ENCODE measurements at places on chromosomes 12 and 14.
A peak's percentile ranks its signal among the peaks of the same experiment; 100 is the strongest.

DNA sequence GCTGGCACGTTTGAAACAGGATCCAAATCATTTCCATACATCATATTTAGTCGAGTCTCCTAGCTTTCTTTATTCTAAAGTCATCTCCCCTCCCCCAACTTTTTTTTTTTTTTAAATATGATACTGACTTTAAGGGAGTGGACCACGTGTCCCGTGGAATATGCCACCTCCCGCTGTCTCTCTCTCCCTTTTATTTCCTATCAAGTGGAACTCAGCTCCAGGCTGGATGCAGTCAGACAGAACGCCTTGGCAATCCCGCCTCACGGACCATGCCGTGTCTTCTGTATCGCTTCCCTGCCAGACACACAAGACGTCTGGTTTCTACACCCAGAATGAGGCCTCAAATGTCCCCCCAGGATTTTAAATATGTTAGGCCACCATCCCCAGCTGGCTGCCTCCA is 21.2 kb downstream of the BCL7A start:
- H3K27ac ChIP-seq, result no peak overlapping the region
- DNase-seq, result no peak
- H3K27me3 ChIP-seq, result no peaks in the 10 kb centered on the region
- no peaks in the 10 kb centered on the region for H3K4me1 ChIP-seq
- H3K4me3 ChIP-seq, result no peak overlapping the region
- peaks cover 93% of the 10 kb centered on the region for H3K36me3 ChIP-seq

DNA sequence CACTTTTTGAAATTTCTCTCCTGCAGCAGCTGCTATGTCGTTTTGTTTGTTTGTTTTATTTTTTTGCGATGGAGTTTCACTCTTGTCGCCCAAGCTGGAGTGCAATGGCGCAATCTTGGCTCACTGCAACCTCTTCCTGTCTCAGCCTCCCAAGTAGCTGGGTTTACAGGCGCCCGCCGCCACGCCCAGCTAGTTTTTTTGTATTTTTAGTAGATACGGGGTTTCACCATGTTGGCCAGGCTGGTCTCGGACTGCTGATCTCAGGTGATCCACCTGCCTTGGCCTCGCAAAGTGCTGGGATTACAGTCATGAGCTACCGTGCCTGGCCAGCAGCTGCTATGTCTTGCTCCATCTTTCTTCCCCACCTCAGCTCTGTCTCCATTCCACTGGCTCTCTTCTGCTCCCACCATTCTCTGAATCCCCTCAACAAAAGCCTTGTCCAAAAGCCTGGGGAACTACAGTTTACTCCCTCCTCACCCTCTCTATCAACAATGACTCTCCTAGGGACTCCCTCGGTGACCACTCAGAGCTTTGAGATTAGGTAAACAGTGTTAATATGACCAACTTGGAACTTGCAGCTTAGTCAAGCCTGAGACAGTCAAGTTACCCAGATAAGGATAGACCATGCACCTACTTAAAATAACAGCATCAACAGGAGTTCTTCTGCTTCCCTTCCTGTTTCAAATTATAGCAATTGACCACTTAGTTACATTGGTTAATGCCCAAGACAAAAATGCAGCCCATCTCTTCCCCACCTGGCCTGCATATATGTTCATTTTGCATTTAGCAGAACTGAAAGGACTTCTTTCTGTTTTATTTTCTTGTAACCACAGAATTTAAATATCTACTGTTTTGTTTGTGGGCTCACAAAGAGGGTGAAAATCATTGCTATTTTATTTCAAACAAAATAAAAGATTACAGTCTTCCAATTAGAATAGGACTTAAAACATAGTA is 189.0 kb upstream of the AMIGO2 start:
- H3K27me3 ChIP-seq, result no peaks in the 10 kb centered on the region
- no peaks in the 10 kb centered on the region for H3K36me3 ChIP-seq
- H3K4me1 ChIP-seq, result no peaks in the 10 kb centered on the region
- no peak overlapping the region for H3K27ac ChIP-seq
- no peak overlapping the region for H3K4me3 ChIP-seq

- H3K36me3 ChIP-seq, result peaks cover 5% of the 10 kb centered on the region
- no peaks in the 10 kb centered on the region for H3K27me3 ChIP-seq
- no peak overlapping the region for H3K4me3 ChIP-seq
- H3K27ac ChIP-seq, result peak overlapping the region; percentile 2
- no peak for DNase-seq
- no peaks in the 10 kb centered on the region for H3K4me1 ChIP-seq
These were observed 55.5 kb downstream of the SLC16A7 start for GRCh38 chr12:59651229-59651920.

DNA sequence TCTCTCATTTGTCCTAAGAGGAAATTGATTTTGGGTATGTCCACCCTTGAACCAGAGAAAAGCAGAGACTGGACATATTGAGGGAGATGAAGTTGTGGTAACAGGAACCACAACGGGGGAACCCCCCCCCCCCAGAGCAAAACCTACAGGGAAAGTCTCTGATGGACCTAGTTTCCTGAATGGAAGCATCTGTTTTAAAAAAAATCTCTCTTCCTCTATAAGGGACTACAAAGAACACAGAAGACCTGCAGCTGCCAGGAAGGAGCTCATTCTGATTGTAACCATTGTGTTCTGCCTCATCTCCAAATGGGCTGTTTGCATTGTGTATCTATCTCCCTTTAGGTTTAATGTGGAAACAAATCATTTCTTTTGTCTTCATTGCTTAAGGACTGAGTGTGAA is 13.4 kb downstream of the C1S start:
- H3K27me3 ChIP-seq, result no peaks in the 10 kb centered on the region
- peaks cover 6% of the 10 kb centered on the region for H3K4me1 ChIP-seq
- no peak overlapping the region for H3K4me3 ChIP-seq
- H3K36me3 ChIP-seq, result peaks cover 19% of the 10 kb centered on the region

DNA sequence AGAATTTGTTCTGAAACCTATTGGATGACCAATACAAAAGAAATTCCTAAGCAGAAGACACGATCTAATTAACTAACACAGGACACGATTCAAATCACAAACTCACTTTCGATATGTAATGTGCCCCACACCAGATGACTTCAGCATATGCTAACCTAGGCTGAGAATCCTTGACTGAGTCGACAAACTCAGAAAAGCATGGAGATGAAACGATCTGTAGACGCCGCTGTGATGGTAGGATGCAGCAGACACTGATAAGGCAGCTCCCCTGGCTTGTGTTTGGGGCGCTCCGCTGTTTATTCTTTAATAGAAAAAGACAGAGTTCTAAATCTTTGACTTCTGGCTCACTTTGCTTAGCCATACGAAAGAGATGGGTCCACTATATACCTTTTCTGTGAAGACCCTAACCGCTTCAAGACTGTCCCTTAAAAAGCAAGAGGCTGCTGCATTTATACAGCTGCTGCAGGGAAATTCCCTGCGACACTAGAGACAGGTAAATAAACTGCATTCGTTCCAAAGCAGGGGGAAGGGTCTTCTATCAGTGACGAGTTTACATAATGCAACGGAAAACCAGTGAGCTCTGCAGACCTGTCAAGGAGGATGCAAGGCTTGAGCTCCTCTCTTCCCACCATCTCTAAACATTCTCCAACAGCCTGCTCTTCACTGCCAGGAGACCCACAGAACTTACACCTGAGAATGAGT is 929 bp downstream of the CHD8 start:
- H3K27ac ChIP-seq, result peak overlapping the region; percentile 84
- H3K4me1 ChIP-seq, result peaks cover 36% of the 10 kb centered on the region
- DNase-seq, result no peak
- no peaks in the 10 kb centered on the region for H3K27me3 ChIP-seq

- no peak overlapping the region for H3K4me3 ChIP-seq
- no peak overlapping the region for H3K27ac ChIP-seq
- no peaks in the 10 kb centered on the region for H3K27me3 ChIP-seq
- DNase-seq, result no peak
- peaks cover 18% of the 10 kb centered on the region for H3K4me1 ChIP-seq
- H3K36me3 ChIP-seq, result no peaks in the 10 kb centered on the region
These were observed 52.3 kb downstream of the PLEKHA5 start for GRCh38 chr12:19181666-19182426.

- H3K27ac ChIP-seq, result peak overlapping the region; percentile 0
- no peaks in the 10 kb centered on the region for H3K36me3 ChIP-seq
- no peaks in the 10 kb centered on the region for H3K27me3 ChIP-seq
- H3K4me3 ChIP-seq, result no peak overlapping the region
- no peak for DNase-seq
- H3K4me1 ChIP-seq, result peaks cover 13% of the 10 kb centered on the region
These were observed 2.1 kb downstream of the KIF21A start for GRCh38 chr12:39440781-39441180.
